ENCODE measurements at places on chromosomes 2 and 18. TPM values are rescaled to one million over a fixed set of nuclear protein-coding genes. Genes with fewer than 3 reads are reported as not detected.

DNA sequence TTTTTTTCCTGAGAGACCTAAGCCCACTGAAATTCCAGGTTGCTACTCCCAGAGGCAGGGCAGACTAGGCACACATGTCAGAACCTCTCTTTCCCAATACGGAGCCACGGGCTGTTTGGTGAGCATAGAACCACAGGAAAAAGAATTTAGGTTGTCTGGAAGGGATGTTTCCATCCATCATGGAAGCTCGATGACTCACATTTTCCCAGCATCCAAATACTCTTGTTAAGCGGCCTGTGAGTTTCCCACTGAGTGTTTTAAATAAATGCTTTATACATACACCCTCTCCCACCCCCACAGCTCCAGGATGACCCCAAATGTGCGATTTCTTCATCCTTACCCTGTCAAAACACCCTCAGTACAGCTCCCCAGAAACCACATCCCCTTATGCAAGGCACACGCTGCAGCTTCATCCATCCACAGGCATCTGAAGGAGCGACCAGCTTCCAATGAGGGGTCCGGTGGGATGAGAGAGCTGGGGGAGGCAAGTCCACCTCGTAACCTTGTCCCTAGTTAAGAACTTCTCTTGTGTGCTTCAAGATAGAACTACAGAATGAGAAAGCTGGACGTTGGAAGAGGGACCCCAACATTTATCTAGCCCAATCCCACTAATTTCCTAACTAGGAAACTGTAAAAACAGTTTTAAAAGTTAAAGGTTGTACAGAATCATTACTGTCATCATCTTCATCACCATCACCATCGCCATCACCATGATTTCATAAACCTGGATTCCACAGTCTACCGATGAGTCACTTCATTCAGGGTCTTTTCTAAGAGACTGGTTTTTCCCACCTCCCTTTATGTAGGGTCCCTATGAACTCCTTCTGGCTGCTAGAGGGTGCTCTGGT, 63.5 kb upstream of the FZD7 start:
- no peak for DNase-seq

- no peak for DNase-seq
Observed at GRCh38 chr2:207215308-207215707, 49.6 kb upstream of the KLF7 start.

SLC38A11 gene
- total RNA-seq = not detected

DNA sequence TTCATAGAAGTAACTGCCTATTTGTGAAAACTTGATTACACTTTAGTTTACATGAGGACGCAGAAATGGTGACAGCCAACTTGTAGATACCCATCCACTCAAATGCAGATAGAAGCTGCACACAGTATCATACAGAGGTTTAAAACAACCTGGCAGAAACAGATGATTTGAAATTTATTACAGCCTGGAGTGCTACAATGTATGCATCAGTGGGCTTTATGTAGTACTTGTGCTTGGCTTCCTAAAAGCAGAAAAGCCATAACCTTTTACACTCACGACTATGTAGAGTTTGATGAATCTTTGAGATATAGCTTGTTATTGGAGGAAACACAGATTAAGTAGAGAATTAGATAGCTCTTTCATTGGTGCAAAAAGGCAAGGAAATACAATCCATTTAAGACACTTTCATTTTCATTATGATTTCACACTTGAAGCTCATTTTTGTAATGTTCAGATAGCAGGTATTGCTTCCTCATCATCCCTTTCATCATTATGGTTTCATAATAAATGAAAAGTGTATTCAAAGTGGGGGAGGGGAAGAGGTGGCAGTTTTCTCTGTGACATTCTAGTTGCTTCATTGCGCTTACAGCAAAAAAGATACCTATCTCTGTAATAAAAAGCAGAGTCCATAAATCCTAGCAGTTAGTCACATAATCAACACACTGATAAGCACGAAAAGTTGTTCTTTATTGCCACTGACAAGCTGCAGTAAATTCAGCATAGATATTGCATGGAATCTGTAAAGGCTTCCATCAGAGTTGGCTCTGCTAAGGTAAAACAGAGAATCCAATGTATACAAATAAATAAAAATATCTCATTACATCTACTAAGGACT, 789.8 kb upstream of the FSHR start:
- DNase-seq = no peak

DNA sequence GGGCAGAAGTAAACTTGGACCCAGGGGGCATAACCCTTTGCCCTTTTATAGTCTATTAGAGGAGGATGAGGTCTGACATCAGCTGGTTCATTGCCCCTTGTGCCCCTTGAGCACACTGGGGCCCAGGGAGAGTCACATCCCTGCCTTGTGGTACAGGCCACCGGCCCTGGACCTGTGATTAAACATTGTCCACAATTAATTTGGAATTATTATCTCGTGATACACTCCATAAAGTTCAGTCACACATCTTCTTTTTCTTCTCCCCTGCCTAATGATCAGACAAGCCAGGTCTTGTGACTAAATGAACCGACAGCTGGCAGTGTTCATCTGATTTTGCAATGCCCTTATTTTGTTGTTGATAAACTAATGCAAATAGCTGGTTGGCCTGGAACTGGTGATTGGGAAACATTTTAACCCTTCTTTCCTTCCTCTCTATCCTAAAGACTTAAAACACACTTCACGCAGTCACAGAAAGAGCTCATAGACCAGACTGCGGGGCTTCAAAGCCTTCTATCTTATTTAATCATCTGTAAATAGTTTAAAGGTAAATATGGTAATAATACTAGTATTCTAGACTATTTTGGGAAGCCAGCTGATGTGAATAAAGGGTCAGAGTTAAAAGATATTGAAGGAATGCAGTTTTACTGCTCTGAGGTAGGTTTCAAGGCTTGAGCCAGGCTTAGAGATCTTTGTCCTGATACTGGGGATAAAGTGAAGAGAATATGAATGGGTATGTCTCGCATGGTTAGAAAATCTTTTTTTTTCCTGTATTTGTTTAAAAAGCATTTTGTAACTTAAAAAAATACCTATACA, 13.4 kb downstream of the IL1R1 start:
- DNase-seq = no peak

DNA sequence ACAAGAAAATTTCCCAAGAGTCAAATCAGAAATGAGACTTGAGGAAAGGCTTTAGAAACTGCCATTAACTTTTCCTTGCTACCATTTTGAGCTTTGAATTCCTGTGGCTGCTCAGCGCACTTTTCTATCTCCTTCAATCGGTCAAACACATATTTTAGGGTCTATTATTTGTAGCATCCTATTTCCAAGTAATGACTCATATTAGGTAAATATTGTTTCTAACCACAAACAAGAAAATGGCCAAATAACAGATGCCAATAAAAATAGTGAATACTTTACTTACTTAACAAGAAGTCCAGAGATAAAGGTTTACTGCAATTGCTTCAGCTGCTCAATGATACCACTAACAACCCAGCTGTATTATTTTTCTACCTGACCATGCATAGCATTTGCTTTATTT, 29.7 kb upstream of the CCDC178 start:
- DNase-seq = no peak

- no peak for DNase-seq
Observed at GRCh38 chr2:186732843-186733242, 39.0 kb downstream of the FAM171B start.

GRCh38 chr2:119820275-119820674, 60.6 kb downstream of the PTPN4 start:
- no peak for DNase-seq

GRCh38 chr2:55611997-55612396, 5.4 kb downstream of the PPP4R3B start:
- DNase-seq = no peak

DNA sequence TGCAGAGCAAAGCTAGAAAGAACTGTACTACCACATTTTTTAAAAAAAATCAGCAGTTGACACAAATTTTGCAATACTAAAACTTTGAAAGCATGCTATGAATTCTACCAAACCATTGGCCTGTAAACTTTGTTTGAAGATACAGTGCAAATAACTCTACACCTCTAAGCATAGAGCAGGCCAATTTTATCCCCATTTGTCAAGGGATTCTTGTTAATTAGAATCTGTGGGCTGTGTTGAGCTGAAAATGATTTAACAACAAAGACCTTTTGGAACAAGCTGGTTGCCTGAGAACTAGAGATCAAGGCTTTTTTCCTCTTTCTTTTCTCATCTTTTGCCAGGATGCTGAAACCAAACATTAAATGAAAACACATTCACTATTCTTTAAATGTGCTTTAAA, 886.0 kb upstream of the CDH2 start:
- no peak for DNase-seq

DNA sequence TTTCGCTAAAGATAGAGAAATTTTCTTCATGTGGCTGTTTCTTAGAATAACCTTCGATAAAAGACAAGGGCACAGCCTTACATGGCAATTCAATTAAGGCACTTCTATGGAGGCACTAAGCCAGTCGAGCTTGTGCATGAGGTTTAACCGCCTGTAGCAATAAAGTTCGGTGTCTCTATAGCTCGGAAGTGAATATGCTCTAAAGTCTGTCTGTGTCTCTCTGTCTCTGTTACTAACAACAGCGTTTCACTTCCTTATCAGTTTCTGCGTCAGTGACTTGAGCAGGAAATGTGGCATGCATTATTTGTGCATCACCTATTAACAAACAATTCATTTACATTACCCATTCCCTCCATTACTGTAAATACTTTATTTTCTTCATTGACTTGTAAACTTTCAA, 365.1 kb upstream of the NETO1 start:
- no peak for DNase-seq

- DNase-seq = no peak
Observed at GRCh38 chr2:238114851-238115660, 14.9 kb downstream of the ESPNL start.

METTL4 gene
- total RNA-seq = 19.4 TPM

DNA sequence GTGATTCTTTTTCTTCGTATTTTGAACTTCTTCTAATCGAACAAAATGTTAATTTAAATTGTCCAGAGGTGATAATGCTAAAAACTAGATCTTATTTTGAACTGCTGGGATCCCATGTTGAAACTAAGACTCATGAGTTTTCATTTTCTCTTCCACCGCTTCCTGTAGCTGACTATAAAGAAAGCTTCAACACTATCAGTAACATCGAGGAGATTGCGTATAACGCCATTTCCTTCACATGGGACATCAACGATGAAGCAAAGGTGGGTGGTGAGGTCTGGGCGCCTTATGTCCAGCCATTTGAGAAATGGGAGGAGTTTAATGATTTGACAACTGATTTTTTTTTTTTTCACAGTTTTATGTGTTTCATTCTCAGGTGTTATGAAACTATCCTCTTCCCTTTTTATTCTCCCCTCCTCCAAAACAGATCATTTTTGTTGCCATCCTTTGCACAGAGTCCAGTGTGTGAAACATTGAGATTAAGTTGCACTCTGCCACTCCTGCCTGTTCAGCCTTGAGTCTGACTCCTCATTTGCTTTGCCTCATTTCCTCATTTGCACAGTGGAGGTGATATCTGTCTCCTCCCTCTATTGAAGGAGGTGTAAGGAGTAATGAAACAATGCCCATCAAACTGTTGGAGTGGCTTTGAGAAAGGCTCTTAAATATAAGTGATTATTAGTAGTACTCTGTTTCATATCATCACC, 13.8 kb downstream of the GRHL1 start:
- DNase-seq = peak; percentile 15
